ENCODE measurements at places on chromosomes 4 and X.

- peaks cover 58% of the 10 kb centered on the region for H3K4me1 ChIP-seq
- H3K27ac ChIP-seq = no peak overlapping the region
- no peaks in the 10 kb centered on the region for H3K27me3 ChIP-seq
- no peaks in the 10 kb centered on the region for H3K36me3 ChIP-seq
Observed at GRCh38 chr4:41181037-41181436, 33.3 kb downstream of the APBB2 start.

DNA sequence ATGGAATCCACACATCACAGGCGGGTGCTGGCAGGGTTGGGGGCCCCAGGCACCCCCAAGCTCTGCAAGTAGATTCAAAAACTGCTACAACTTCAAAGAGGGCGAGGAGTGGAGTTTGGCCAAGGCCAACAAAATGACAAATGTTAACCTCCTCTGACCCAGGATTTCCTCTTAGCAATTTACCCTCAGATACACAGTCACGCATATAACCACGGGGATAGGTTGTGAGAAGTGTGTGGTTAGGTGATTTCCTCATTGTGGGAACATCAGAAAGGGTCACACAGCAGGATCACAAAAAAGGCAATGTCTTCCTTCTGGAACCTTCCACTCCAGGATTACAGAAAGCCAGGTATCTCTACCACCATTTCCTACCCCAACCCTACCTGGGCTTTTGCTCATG, 62.4 kb downstream of the C4orf50 start:
- no peak for DNase-seq
- no peak overlapping the region for H3K4me3 ChIP-seq
- no peaks in the 10 kb centered on the region for H3K27me3 ChIP-seq
- peaks cover 6% of the 10 kb centered on the region for H3K4me1 ChIP-seq

- no peak overlapping the region for H3K27ac ChIP-seq
- H3K27me3 ChIP-seq = no peaks in the 10 kb centered on the region
- peak; percentile 32 for DNase-seq
- H3K4me1 ChIP-seq = no peaks in the 10 kb centered on the region
- H3K4me3 ChIP-seq = no peak overlapping the region
- H3K36me3 ChIP-seq = no peaks in the 10 kb centered on the region
Observed at GRCh38 chr4:91127192-91127591, 1000.0 kb downstream of the CCSER1 start.

DNA sequence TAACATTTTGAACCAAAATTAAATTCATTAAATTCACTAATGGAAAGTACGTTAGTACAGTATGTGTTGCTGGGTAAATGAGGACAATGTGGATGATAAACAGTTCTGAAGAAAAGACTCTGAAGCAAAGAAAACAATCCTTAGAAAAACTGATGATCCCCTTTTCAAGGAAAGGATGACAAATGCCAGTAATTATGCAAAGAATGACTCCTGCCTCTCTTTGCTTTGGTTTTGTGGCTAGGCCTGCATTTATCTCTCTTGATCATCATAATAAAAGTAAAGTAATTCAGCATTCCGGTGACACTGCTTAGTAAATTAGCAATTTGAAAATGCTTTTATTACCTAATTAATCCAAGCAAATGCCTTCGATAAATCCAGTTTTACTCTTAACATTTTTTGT, 652.2 kb upstream of the DIPK2B start:
- no peaks in the 10 kb centered on the region for H3K36me3 ChIP-seq
- peaks cover 12% of the 10 kb centered on the region for H3K4me1 ChIP-seq
- H3K27ac ChIP-seq = no peak overlapping the region
- no peak overlapping the region for H3K4me3 ChIP-seq

DNA sequence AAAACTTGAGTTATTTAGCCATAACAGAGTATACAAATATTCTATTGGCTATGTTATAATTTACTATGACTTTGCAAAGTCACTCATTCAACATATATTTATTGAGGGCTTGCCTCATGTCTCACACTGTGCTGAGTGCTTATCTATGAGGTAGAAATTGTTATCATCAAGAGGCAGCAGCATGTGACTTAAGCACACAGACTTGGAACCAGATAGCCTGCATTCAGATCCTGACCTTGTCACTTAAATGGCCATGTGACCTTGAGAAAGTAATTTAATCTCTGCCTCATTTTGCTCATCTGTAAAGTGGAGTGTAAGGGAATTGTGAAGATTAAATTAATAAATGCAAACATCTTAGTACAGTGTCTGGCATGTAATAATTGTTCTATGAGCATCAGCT, 10.1 kb upstream of the EXOSC9 start:
- H3K36me3 ChIP-seq = no peaks in the 10 kb centered on the region
- H3K27me3 ChIP-seq = no peaks in the 10 kb centered on the region
- H3K4me1 ChIP-seq = no peaks in the 10 kb centered on the region
- DNase-seq = no peak

DNA sequence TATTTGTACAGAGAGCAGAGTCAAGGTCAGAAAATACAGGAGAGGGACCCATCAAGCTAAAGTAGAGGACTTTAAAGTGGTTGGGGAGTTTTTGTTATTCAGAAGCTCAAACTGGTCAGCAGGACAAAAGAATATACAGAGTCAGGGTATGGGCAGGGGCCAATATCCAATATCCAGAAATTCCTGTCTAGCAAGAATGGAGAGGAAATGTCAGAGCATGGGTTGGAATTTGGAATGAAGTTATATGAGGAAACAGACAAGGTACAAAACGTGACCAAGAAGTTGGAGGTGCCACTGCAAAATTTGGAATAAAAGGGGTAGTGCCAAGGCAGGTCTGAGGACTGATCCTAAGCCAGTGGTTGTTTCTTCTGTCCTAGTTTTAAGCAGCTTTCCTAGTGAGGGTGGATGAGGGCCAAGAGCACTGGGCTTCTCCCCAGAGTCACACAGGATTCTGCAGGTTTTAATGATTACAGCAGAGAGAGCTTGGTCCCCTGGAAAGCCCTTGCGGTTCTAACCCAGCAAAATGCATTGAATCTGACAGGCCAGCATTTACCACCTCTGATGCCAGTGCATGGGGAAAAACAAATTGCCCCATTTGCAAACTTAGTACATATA, 304.7 kb upstream of the FTHL17 start:
- no peak overlapping the region for H3K27ac ChIP-seq
- no peaks in the 10 kb centered on the region for H3K36me3 ChIP-seq
- no peaks in the 10 kb centered on the region for H3K27me3 ChIP-seq
- no peak for DNase-seq

DNA sequence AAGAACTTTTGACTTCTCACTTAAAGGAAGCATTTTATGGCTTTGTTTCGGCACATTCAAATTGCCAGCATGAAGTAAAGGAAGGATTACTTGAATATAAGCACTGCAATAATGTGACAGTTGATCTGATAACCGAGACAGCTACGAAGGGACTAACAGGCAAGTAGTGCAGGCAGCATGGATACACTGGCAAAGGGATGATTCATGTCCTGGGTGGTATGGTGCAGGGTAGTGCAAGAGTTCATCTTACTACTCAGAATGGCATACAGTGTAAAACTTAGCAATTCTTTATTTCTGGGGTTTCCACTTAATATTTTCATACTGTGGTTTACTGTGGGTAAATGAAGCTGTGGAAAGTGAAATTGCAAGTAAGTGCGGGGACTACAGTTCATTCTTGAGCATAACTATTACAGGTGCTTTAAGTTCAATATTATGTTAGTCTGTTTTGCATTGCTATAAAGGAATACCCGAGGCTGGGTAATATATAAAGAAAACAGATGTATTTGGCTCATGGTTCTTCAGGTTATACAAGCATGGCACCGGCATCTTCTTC, 611.8 kb downstream of the SPOCK3 start:
- no peaks in the 10 kb centered on the region for H3K36me3 ChIP-seq
- no peak for DNase-seq
- no peaks in the 10 kb centered on the region for H3K27me3 ChIP-seq
- H3K4me3 ChIP-seq = no peak overlapping the region
- no peaks in the 10 kb centered on the region for H3K4me1 ChIP-seq

DNA sequence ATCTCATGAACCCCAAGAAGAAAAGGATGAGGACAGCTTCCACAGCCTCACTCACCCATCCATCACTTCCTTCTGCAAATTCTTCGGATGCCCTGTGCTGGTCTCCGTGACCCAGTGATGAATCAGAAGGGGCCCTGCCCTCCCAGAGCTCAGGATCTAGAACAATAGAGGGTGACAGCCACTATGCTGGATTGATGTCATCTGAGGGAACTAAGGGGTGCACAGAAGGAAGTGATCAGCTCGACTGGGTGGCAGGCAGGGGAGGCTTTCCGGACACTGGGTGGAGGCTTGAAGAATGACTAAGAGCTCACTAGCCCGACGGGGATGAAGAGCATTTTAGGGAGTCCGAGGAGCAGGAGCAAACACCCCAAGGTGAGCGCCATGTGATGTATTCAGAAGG, 1.4 kb upstream of the ZNF185 start:
- peaks cover 11% of the 10 kb centered on the region for H3K27me3 ChIP-seq
- H3K36me3 ChIP-seq = no peaks in the 10 kb centered on the region
- H3K27ac ChIP-seq = no peak overlapping the region
- no peak overlapping the region for H3K4me3 ChIP-seq
- no peak for DNase-seq

GRCh38 chrX:96576368-96576767, 108.3 kb upstream of the DIAPH2 start:
- H3K27ac ChIP-seq = no peak overlapping the region
- H3K4me1 ChIP-seq = no peaks in the 10 kb centered on the region
- H3K4me3 ChIP-seq = no peak overlapping the region
- H3K27me3 ChIP-seq = no peaks in the 10 kb centered on the region

DNA sequence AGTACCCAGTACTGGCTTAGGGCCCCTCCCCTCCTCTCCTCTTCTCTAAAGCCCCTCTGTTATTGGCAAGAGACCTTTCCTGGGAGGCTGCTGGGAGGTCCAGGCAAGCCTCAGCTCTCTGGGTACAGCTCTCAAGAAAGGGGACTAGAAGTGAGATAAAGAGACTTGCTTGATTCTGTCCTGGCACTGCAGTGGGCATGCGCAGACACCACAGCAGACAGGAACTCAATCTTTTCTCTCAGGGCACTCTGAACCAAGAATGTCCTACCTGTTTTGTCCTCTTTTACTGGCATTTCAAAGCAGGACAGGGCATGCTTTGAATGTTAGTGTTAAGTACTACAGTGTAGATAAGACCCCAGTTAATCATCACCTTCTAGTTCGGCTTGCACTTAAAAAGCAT, 74.9 kb downstream of the NYX start:
- no peak overlapping the region for H3K27ac ChIP-seq
- no peaks in the 10 kb centered on the region for H3K36me3 ChIP-seq
- peak; percentile 49 for DNase-seq
- no peak overlapping the region for H3K4me3 ChIP-seq
- H3K4me1 ChIP-seq = no peaks in the 10 kb centered on the region

DNA sequence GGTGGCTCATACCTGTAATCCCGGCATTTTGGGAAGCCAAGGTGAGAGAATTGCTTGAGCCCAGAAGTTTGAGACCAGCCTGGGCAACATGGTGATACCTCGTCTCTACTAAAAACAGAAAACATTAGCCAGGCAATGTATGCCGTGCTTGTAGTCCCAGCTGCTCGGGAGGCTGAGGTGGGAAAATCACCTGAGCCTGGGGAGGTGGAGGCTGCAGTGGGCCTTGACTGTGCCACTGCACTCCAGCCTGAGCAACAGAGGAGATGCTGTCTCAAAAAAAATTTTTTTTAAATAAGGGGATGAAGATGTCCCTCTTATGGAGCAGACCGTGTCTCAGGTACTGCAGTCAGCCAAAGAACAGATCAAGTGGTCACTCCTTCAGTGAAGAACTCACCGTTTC, 13.5 kb downstream of the CTAG1B start:
- H3K36me3 ChIP-seq = no peaks in the 10 kb centered on the region
- H3K27ac ChIP-seq = no peak overlapping the region
- DNase-seq = no peak
- H3K27me3 ChIP-seq = no peaks in the 10 kb centered on the region
- no peaks in the 10 kb centered on the region for H3K4me1 ChIP-seq
- no peak overlapping the region for H3K4me3 ChIP-seq

GRCh38 chr4:141140391-141141200, 7.3 kb upstream of the RNF150 start:
- no peak for DNase-seq
- H3K4me3 ChIP-seq = no peak overlapping the region
- H3K4me1 ChIP-seq = no peaks in the 10 kb centered on the region
- no peaks in the 10 kb centered on the region for H3K27me3 ChIP-seq

Measured in stomach (tissue), 19 donors.